ENCODE measurements at places on chromosomes 16 and 17.

DNA sequence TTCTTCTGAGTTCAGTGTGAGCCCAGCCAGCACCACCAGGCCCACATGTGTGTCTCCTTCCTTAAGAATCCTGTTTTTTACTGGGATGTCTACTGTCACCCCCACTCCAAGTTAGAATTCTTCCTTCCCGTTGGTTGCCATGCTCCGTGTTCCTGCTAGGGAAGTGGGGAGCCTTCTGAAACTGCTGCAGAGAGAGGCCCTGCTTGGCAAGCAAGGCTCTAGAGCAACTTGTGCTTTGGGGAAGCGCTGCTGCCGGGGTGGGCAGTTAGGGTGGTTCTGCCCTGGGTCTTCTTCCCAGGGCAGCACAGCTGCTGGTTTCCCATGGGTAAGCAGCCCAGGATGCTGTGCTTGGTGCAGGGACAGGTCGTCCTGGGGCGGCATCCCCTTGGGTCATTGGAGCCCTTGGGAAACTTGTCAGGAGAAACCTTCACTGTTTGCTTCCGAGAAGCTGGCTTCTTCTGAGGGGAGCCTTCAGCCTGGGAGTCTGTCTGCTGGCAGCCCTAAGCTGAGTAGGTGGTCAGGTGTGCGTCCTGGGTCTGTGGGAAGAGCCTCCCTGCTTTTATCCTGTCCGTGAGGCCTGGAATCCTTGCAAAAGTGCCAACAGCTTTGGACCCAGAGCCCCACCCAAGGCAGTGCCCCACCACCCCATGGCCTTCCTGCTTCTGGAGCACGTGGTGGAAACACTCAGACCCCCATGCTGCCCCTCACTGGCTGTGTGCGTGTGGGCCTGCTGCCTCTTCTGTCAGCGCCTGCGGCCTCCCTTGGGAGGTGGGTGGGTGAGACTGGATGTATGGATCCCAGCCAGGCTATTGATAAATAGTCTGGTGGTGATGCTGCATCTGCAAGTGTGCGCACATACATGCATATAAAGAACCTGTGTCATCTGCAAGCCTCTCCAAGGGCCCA is 71.8 kb downstream of the PLD6 start:
- no peak for DNase-seq

- DNase-seq, result no peak
Observed at GRCh38 chr17:66944351-66945146, 20.0 kb upstream of the CACNG4 start.

DNA sequence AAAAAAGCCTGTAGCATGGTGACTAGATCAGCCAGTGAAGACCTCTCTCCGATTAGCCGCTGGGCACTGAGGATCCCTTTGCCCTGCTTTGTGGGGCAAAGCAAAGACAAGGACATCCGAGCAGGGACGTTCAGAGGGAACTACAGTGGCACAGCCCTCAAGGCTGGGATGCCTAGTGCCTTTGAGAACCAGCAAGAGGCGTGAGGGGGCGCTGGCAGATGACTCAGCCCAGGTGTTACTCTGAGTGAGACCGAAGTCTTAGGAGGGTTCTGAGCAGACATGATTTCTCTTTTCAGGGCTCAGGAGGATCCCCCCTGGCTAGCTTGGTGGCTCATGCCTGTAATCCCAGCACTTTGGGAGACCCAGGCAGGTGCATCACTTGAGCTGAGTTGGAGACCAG is 178.6 kb downstream of the CPPED1 start:
- DNase-seq, result no peak

GRCh38 chr16:13902677-13903076 is 17.3 kb upstream of the ERCC4 start:
- DNase-seq, result no peak

DNA sequence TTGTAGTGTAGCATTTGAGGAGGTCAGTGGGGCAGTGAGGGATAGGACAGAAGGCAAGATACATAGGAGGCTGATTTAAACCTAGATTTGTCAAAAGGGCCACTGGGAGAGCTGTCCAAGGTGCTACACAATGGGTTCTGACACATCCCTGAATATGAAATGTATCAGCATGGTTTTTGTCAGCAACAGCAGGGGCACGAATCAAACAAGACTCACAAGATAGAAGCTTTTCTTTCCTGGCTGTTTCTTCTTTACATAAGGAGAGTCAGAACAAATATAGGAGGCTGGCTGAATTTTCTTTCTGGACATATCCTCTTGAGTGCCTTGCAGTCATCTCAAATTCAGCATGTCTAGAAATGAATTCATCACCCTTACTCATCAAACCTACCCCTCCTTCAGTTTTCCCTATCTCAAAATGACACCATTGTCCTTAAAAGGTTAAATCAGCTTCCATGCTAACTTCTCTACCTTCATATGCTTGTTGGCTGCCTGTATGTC is 130.5 kb downstream of the NPIPB5 start:
- DNase-seq, result peak; percentile 23

GRCh38 chr17:17892009-17892408 is 55.2 kb upstream of the SREBF1 start:
- no peak for DNase-seq

DNA sequence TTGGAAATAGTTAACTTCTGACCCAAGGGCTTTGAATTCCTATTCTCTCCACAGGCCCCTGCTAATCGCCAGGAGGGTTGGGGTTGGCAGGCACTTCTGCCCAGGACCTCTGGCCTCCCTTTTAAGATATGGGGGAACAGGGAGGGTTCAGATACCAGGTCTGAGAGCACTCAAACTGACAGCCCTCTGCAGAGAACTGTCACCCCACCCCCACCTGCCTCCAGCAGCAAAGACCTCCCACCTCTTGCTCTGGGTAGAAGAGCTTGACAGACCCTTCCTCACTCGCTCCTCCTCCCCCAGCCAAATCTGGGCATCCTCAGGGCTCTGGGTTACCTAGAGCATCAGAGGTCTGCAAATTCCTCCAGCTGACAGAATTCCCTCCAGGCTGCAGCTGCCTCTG is 11.6 kb downstream of the CDH3 start:
- no peak for DNase-seq

DNA sequence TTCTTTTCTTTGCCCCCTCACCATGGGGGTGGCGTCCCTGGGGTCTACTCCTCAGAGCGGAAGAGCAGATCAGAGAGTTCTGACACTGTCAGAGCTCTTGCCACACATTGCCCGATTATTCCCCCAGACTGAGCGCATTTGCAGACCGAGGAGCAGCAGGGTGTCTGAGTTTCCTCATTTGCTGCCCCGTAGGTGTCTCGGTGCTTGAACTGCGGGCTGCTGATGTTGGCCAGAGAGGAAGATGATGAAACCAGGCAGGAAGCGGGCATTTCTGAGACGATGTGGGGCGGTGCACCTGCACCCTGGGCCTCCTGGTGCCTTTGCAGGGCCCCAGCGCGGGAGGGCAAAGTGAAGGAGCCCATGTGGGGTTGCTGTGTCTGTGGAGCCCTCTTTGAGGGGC is 55.2 kb downstream of the ARSG start:
- peak; percentile 92 for DNase-seq

GRCh38 chr16:86241681-86242080 is 268.6 kb upstream of the FOXF1 start:
- no peak for DNase-seq

GRCh38 chr17:3980381-3981014 is 16.3 kb upstream of the ATP2A3 start:
- no peak for DNase-seq

DNA sequence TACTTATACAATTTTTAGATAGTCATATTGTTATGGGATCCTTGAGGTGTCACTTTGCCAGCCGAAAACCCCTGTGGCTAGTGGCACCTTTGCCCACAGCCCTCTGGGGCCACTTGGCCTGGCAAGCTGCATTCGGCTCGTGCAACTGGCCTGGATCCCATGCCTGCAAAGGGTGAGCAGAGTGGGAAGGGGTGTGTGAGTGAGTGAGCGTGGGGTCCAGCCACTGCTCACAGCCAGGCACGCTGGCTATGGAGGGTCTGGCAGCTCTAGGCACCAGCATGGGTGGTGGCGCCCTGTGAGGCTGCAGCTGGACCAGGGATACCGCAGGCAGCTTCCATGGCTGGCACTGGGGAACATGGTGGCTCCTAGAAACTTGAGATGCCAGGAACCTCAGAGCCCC is 49.0 kb downstream of the ESRP2 start:
- DNase-seq, result no peak

DNA sequence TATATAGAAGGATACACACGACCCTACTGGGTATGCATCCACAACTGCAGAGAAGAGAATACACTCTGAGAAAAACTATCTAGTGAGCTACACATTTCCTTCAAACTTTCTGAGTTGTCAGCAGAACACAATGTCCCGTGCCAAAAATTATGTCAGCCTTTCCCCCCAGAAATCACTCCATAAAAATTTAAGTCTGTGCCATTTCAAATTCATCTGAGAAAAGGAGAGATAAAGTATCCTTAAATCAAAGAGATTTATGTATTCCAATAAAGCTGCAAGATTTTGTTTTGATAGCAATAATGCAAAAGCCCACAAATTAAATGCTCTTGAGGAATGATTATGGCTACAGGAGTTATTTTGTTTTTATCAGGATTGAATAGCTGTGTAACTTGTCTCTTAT is 760.1 kb downstream of the CDH11 start:
- no peak for DNase-seq

- no peak for DNase-seq
Observed at GRCh38 chr17:3959295-3959899, 4.8 kb downstream of the ATP2A3 start.

- no peak for DNase-seq
Observed at GRCh38 chr16:46883353-46883689, 841 bp upstream of the GPT2 start.

DNA sequence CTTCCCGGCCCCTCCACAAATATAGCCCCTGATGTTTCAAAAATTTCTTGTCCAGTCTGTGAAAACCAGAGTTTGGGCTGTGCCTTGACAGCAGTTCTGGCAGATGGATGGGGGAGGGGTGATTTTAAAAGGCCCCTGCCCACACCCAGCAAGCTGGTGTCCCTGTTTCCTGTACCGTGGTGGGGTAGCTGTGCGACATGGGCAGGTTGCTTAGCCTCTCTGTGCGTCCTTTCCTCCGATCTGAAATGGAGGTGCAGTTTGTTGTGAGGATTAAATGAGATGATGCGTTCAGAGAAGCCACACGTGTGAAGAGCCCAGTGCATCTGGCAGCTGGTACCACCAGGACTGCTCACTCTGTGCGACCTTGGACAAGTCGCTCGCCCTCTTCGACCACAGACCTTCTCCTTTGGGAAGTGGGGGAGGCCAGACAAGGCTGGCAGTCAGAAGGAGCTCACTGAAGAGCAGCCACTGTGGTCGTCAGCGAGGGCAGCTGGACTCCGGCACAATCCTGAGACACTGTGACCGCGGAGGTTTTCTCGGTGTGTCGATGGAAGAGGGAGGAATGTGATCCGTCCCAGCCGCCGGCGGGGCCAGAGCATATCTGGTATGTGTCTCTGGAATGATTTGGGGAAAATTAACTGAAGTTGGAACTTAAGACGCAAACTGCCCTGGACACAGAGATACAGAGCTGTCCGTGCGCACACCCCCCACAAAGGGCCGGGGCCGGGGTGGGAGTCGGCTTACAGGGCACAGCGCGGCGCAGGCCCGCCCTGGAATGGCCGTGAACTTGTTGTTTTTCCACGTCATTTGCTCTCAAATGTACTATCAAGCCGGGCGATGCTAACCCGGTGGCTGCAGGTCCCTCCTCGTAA is 721 bp upstream of the WFIKKN2 start:
- no peak for DNase-seq

DNA sequence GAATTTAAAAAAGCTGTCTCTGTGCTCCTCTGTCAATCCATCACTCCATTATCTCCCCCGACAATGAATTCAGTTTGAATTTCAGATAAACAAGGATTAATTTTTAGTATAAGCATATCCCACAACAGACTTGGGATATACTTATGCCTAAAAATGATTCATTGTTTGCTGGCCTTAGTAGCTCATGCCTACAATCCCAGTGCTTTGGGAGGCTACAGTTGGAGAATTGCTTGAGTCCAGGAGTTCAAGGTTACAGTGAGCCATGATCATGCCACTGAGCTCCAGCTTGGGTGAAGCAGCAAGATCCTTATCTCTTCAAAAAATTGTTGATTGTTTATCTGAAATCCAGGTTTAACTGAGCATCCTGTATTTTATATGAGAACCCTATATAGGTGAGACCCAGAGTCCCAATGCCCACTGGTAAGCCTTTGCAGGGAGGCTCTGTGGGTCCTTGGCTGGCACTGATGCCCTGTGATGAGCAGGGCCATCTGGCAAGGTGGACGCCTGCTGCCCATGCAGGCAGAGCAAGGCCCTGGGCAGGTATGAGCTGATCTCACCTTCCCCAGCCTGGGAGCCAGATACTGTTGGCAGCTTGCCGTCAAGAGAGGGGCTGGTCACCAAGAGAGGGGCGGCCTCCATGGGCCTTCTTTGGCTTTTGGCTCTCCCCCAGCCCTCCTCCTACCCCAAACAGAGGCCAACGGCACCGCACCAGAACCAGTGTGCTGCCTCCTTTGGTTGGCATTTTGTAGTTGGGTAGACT is 158.7 kb downstream of the SEC14L1 start:
- no peak for DNase-seq

DNA sequence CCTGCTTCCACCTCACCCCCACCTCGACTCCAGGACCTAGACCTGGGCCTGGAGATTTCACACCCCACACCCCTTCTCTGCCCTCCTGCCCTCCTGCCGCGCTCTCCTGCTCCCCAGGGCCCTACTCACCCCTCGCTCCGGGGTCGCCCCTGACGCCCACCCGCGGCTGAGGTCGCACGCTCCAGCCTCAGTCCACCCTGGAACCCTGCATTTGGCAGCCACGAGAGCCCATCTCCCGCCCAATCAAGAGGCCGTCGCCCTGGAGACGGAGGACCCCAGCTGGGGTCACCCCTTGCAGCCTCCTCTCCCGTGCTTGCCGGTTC is 16.1 kb downstream of the TLE7 start:
- no peak for DNase-seq

GRCh38 chr17:58270476-58271215 is 10.1 kb downstream of the MPO start:
- DNase-seq, result no peak

DNA sequence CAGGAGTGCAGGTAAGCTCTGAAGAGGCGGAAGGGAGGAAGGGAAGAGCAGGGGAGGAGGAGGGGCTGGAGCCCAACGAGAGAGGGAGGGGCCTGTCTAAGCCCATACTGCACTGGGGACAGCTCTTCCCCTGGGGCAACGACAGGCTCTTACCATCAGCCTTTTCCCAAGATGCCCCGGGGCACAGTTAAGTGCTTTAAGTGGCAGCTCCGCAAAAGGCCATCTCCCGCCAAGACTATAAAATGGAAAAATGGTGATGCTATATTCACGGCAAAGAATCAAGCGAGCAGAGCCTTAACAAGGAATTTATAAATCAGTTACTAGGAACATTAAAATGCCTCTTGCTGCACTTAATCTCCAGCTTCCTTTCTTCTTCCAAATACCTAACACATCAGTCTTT is 110.2 kb upstream of the NLRP1 start:
- no peak for DNase-seq

GRCh38 chr16:49504626-49505025 is 131.0 kb downstream of the C16orf78 start:
- DNase-seq, result no peak

DNA sequence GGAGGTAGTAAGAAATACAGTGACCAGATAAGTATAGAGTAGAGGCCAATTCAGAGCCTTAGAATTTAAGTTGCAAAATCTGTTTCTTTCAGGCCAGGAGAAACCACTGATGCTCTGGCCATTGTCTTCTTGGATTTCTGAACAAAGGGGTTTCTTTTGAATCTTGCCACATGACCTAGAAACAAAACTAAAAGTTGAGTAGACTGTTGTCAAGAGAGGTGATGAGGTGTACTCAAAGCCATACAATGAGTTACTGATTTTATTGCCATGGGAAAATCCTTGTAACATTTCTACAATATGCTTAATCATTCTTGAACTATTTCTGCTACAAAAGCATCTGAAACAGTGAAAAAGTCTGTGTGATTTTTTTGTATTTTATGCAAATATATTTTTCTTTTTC is 881.3 kb downstream of the CDH11 start:
- no peak for DNase-seq

GRCh38 chr16:4314532-4315185 is 1.2 kb upstream of the GLIS2 start:
- peak; percentile 38 for DNase-seq

Data from activated CD4-positive, alpha-beta T cell treated with anti-CD3 and anti-CD28 coated beads, Interleukin-10, Interleukin-2, amounts not matched to agents 100 ng/mL and 50 ng/mL, durations not matched to agents 16 hours and 8 hours (primary cell).